Breast epithelium (tissue), 4 donors: ENCODE measurements at places on chromosomes 7 and 10. TPM values are rescaled to one million over a fixed set of nuclear protein-coding genes. Genes with fewer than 3 reads are reported as not detected.

The PTPRZ1 gene
- 36.9 TPM for total RNA-seq

The LIPM gene
- total RNA-seq = not detected

The ASL gene
- 33.1 TPM for total RNA-seq

- DNase-seq = no peak
These were observed 142.8 kb downstream of the LSM5 start for GRCh38 chr7:32347244-32347828.

DNA sequence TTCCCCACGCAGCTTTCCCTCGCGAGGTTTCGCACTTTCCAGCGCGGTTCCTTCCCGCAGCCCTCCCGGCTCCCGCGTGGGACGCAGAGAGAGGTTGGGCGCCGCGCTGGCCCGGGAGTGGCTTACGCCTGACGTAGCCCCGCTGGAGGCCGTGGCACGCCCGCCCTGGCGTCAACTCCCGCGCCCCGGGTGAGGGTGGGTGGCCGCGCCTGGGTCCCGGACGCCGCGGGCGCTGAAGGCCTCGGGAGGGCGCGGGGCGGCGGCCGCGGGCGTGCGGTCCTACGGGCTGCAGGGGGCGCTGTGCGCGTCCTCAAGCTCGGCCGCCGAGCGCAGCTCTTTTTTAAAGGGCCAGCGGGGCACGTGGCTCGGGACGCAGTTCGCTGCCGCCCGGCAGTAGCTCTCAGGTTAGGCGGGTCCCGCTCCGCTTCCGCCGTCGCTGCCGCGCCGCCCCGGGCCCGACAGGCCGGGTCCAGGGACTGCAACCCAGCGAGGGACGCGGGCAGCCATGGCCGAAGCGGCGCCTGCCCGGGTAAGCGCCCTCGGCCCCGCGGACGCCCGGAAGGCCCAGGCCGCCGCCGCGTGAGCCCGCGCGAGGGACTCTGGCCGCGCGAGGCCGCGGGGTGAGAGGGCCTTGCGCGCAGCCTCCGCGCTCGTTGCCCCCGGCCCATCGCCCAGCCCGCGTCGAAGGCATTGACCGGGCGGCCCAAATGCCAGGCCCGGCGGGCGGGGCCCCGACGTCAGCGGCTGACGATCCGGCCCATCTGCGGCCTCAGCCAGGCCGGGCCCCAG lies at the start of gene ZNF783:
ZNF783 (plus strand) TSS at position 368 of the 789 bp plus-strand sequence; CDS start at position 506, 138 bp downstream.
- peak; percentile 78 for DNase-seq

GRCh38 chr7:141590071-141590470 lies 38.9 kb downstream of the AGK start:
- no peak for DNase-seq

DNA sequence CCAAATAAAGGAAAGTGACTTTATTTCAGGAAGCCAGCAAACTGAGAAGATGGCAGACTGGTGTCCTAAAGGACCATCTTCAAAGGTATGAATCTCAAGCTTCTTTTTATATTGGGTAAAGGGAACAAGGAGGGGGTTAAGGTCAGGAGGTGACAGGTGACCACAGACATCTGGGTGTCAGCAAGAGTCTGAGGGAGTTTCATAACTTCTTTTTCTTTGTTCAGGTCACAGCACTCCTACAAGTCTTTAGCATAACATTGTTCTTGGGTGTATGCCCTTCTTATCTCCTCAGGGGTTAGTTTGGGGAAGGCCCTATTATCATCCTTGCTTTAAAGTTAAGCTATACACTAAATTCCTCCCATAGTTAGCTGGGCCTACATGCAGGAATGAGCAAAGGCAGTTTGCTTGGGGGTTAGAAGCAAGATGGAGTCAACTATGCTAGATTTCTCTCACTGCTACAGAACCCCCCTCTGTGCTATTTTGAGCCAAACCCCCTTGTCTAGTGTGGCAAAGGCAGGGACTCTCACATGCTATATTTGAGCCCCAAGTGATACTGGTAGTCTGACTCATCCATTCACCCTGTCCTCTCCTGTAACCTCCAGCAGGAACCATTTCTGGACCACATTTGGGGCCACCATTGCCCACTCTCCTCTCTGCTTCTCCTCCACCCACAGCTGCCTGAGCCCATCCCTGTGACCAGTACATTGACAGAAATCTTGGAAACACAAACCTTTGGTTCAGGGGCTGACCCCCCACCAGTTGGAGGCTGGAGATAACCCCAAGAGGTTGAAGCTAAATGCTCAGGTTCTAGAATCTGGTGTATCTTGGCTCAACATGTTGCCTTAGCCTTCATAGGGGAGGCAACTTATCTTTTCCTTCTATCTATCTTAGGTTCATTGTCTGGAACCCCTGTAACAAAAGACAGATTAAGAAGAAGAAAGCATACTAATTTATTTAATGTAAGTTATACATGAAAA lies 55.5 kb upstream of the LRGUK start:
- no peak for DNase-seq

- DNase-seq = no peak
These were observed 18.4 kb downstream of the RGS10 start for GRCh38 chr10:119523895-119524719.

- no peak for DNase-seq
These were observed 710.8 kb downstream of the MAGI2 start for GRCh38 chr7:78742694-78743093.

DNA sequence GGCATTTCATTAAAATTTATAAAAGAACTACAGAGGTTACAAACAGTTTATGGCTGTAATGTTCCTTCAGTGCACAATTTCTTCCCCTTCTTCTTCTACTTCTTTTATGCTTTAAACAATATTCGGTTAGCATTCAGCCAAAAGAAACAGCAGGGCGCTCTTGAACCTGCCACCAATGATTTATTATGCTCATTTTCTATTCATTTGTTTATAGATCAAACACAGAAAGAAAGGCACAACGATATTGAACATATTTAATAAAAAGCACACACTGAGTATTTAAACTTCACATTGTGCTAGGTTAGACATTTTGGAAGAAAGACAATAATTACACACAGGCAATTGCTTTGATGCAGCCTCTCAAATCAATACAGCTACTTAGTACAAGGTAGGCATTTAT lies 1025.8 kb upstream of the LRRN3 start:
- DNase-seq = no peak

DNA sequence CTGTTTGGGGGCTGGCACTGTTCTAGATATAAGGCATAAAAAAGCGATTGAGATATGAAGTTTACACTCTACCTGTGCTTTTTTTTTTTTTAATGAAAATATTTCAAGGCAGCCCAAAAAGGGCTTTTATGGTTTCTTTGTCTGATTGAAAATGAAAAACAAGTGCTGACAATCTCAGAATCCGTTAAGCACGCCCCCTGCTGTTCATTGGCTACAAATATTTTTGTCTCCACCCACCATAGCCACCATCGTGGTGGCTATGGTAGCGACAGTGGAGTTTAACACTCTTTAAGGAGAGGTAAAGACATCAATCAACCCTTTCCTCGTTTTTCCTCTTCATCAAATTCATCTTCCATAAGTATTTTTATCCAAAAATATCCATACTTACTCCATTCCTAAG lies 94.2 kb downstream of the CD36 start:
- DNase-seq = no peak
